A172 (cell line): ENCODE measurements at places on chromosomes 7 and 10. TPM values are rescaled to one million over a fixed set of nuclear protein-coding genes. Genes with fewer than 3 reads are reported as not detected.

Gene SYCE1
- total RNA-seq, result not detected in 2 replicates

- DNase-seq, result no peak
Observed at GRCh38 chr7:1675036-1675671, 5.1 kb downstream of the ELFN1 start.

- DNase-seq, result no peak
Observed at GRCh38 chr10:114538181-114538906, 119.7 kb downstream of the ABLIM1 start.

Gene PRSS37
- not detected in 2 replicates for total RNA-seq

DNA sequence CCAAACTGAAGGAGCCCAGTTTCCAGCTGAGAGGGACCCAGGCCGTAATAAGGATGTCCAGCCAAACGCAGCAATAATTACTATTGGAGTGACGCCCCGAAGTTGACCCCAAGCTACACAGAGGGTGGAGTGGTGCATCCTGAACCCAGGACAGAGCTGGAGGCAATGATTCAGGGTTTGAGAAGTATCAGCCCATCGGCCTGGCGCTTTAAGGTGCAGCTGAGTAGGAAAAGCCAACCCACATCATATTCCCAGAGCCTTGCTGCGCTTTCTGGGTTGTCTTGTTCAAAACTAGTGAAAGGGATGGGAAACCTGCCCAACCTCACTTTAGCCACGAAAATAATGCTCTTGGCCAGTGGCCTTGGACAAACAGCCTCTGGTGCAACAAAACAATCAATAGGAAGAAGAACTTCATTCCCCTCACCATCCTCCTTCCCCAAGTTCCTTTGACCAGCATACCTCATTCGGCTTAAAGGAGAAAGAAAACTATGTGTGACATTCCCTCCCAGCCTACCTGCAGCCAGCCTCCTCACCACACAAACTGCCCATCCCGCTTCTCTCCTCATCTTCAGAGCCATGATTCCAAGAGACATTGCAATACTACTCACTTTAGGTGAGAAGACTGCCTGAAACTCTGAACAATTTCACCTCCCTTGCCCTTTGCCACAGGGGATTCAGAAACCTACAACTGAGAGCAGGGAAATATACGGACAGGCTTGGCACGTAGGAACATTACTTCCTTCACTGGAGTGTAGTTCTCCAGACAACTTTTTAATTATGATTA, 217.2 kb upstream of the MKLN1 start:
- peak; percentile 18 for DNase-seq

Gene KLLN
- total RNA-seq, result 0.41 and 0.43 TPM in 2 replicates

DNA sequence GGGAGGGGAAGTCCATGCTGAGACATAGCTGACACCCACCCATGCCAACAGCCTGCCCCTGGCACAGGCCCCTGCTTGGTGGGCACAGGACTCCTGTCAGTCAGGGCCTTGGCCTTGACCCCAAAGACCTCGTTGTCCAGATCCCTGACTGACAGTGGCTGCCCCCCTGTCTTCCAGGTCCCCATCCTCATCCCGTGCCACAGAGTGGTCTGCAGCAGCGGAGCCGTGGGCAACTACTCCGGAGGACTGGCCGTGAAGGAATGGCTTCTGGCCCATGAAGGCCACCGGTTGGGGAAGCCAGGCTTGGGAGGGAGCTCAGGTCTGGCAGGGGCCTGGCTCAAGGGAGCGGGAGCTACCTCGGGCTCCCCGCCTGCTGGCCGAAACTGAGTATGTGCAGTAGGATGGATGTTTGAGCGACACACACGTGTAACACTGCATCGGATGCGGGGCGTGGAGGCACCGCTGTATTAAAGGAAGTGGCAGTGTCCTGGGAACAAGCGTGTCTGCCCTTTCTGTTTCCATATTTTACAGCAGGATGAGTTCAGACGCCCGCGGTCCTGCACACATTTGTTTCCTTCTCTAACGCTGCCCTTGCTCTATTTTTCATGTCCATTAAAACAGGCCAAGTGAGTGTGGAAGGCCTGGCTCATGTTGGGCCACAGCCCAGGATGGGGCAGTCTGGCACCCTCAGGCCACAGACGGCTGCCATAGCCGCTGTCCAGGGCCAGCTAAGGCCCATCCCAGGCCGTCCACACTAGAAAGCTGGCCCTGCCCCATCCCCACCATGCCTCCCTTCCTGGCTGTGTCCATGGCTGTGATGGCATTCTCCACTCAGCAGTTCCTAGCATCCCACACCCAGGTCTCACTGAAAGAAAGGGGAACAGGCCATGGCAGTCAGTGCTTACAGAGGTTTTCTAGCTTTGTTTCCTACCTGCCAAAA, 197.2 kb downstream of the EBF3 start:
- DNase-seq, result no peak

DNA sequence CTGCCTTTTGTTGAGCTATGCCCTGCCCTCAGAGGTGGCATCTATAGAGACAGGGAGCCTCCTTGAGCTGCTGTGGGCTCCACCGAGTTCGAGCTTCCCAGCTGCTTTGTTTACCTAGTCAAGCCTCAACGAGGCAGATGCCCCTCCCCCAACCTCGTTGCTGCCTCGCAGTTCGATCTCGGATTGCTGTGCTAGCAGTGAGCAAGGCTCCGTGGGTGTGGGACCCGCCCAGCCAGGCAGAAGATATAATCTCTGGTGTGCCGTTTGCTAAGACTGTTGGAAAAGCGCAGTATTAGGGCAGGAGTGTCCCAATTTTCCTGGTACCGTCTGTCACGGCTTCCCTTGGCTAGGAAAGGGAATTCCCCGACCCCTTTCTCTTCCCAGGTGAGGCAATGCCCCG, 88.4 kb upstream of the CDK6 start:
- DNase-seq, result no peak

Gene ASIC3
- 0.31 and 0.53 TPM in 2 replicates for total RNA-seq

GRCh38 chr7:45921381-45921698, 268 bp upstream of the IGFBP3 start:
- no peak for DNase-seq

- DNase-seq, result peak; percentile 97
Observed at GRCh38 chr7:47573758-47574481, 8.0 kb downstream of the TNS3 start.

Gene JCAD
- 3.2 and 4.2 TPM in 2 replicates for total RNA-seq

GRCh38 chr10:132929953-132930548, 12.3 kb downstream of the CFAP46 start:
- DNase-seq, result no peak

DNA sequence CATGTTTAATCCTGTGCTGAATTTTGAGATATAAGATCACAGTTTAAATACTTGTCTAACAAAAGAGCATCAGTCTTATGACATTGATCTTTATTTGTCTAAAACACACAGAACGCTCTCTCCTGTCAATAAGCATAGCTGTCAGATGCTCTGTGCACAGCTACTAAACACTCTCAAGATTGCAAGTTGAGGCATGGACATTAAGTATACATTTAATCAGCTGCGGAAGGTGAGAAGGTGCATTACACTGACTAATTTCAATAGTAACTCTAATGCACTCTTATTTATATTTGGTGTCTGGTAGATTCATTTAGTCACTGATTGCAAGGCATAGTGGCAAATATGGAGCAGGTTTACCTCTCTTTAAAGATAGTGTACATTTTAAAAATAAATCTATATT, 580.3 kb upstream of the NRP1 start:
- no peak for DNase-seq

Gene TBX20
- total RNA-seq, result 0.96 and 1.2 TPM in 2 replicates

DNA sequence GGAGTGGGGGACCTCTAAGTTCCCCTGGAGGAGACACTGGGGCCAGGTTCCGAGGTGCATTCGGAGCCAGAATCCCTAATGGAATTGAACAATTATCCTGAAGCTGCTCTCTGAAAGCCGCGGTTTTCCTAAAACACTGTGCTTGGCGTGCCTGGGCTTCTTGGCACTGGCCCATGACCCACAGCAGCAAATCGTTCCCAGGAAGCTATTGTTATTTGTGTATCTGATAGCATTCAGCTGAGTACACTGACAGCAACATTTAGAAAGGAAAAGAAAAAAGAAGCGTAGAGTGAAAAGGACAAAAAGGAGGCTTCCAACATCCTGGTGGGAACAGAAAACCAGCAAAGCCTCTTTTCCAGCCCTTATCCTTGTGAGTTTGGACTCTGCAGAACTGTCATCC, 339.8 kb downstream of the FRMD4A start:
- DNase-seq, result no peak

DNA sequence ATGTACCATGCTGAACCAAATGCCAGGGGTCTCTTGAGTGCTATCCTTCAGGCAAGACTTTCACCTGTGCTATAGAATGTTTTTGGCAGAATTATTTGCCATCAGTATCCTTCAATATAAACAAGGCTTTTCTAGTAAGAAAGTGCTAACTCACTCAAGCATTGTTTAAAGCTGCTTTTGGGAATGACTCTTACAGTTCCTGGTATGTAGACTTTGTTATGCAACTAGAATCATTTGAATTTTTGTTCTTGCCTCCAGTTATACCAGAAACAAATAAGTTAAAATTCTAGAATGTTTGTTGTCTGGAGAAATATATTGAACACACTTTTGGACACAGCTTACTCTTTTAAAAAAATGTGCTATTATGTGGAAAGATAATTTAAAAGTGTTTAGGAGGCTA, 39.5 kb upstream of the RTKN2 start:
- no peak for DNase-seq

Gene SPDYE11
- not detected in 2 replicates for total RNA-seq

DNA sequence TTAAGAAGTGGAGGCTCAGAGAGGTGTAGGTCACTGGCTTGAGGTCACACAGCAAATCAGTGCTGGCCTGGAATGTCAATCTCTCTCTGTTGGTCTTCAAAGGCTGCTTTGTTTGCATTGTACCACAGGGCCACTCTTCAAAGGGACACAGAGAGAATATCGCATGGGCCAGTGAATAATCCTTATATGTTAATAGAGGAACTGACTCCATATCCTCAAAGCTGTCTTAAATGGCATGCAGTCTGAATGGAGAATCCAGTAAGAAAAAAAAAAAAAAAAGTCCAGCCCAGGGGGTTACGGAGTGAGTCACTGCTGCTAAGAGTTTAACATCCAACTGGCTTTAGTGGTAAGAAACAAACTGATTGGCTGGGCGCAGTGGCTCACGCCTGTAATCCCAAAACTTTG, 54.1 kb downstream of the NRAP start:
- DNase-seq, result peak; percentile 28

Gene CRHR2
- not detected in 2 replicates for total RNA-seq

- no peak for DNase-seq
Observed at GRCh38 chr7:51471210-51471980, 154.8 kb upstream of the COBL start.

DNA sequence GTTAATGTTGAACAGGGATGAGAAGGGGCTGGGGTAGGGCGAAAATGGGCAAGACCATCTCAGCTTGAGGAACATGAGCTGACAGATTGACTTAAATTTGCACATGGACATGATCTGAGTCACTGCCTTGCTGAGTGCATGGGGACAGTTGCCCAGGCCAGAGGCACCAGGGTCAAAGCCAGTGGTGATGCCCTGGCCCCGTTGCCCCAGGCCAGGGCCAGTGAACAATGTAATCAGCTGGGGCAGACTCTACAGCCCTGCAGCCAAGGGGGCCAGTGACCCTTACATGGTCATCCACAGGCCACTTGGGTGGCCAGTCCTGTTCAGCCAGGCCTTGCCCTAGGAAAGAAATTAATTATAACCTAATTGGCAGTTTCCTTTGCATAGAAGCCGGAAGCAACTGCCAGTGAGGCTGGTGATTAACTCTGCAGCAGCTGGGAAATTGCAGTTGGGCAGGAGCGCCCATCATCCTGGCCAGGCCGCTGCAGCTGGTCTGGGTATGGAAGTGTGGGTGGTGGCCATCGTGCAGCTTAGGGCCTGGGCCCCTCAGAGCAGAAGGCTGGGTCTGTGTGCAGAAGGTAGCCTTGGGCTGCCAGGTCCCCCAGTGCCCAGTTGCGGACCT, 9.6 kb downstream of the RET start:
- DNase-seq, result no peak

DNA sequence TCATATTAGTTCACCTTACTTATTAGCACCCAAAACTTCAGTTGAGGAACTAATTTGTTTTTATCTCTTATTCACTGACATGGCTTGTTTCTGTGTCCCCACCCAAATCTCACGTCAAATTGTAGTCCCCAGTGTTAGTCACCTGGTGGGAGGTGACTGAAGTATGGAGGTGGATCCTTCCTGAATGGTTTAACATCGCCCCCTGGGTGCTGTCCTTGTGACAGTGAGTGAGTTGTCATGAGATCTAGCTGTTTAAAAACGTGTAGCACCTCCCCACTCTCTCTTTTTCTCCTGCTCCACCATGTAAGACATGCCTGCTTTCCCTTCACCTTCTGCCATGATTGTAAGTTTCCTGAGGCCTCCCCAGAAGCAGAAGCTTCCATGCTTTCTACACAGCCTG, 75.0 kb upstream of the HECTD2 start:
- no peak for DNase-seq

Gene VWDE
- total RNA-seq, result 0.05 TPM in 1 of 2 replicates, not detected in the other

- no peak for DNase-seq
Observed at GRCh38 chr10:80161321-80162083, 29.0 kb downstream of the PLAC9 start.

Gene PON1
- not detected in 2 replicates for total RNA-seq

Gene ASZ1
- total RNA-seq, result not detected in 2 replicates

Gene NEUROG3
- total RNA-seq, result not detected in 2 replicates

Gene DENND2A
- total RNA-seq, result 3.3 and 5.8 TPM in 2 replicates

GRCh38 chr10:58887474-58887873, 289.0 kb upstream of the PHYHIPL start:
- DNase-seq, result no peak

GRCh38 chr7:127256041-127256725, 3.4 kb upstream of the GRM8 start:
- DNase-seq, result no peak

DNA sequence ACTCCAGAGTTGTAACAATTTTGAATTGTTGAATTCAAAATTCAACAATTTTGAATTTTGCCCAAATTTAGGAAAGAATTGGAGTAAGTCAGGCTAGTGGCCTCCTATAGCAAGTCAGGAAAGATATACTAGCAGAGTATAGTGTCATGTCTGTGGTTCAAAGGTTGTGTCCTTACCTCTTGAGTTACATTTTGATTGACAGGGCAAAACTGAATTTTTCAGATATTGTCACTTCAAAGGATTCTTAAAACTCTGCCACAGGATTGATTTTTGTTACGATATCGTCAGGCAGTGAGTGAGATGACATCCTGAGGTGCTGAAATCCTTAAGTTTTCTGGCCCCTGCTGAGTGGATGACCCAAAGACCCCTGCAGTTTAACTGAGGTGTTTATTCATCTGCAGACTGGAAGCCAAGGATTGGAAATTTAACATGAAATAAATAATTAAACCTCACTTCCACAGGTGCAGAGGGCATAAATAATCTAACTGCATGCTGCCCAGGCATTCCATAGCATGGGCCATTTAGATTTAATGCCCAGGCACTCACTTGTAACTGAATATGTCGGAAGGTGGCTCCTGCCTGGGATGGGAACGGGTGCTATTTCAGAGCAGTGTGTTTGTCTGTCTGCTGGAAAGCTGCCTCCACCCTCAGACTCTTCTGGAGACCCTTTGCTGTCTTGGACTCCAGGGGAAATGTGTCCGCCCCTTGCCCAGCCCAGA, 50.8 kb downstream of the RBM20 start:
- DNase-seq, result no peak
